Lung (tissue), 17 donors: ENCODE measurements at places on chromosomes 3 and 15. TPM values are rescaled to one million over a fixed set of nuclear protein-coding genes. Genes with fewer than 3 reads are reported as not detected.

- no peak for DNase-seq
- H3K4me1 ChIP-seq, result peaks cover 9% of the 10 kb centered on the region
- no peak overlapping the region for H3K27ac ChIP-seq
- peaks cover 8% of the 10 kb centered on the region for H3K36me3 ChIP-seq
- no peaks in the 10 kb centered on the region for H3K27me3 ChIP-seq
- no peak overlapping the region for H3K4me3 ChIP-seq
Observed at GRCh38 chr3:9930804-9931418, 2.7 kb upstream of the CRELD1 start.

DNA sequence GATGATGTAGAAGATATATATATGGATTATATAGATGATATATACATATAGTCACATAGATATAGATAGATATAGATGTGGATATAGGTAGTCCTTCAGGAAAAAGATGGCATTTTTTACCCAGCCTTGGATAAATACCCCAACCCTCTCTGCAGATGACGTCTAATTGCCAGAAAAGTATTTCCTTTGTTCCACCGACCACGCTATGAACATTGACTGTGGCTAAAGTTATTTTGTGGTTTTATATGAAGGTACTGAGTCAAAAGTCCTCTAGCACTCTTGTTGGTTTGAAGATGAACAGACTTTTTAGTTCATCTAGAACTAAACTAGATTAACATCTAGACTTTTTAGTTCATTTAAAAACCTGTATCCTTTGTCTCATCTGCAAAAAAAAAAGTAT is 207.7 kb downstream of the PLOD2 start:
- no peaks in the 10 kb centered on the region for H3K27me3 ChIP-seq
- no peaks in the 10 kb centered on the region for H3K36me3 ChIP-seq
- DNase-seq, result no peak

GRCh38 chr15:90343302-90343790 is 8.7 kb upstream of the ZNF774 start:
- no peak for DNase-seq
- H3K36me3 ChIP-seq, result no peaks in the 10 kb centered on the region
- no peak overlapping the region for H3K4me3 ChIP-seq
- no peak overlapping the region for H3K27ac ChIP-seq
- H3K27me3 ChIP-seq, result no peaks in the 10 kb centered on the region

GRCh38 chr15:79769069-79769481 is 127.7 kb downstream of the MTHFS start:
- no peak overlapping the region for H3K4me3 ChIP-seq
- no peaks in the 10 kb centered on the region for H3K36me3 ChIP-seq
- H3K27ac ChIP-seq, result no peak overlapping the region

GRCh38 chr15:82873000-82873680 is 63.7 kb downstream of the WHAMM start:
- no peak overlapping the region for H3K4me3 ChIP-seq
- DNase-seq, result no peak

DNA sequence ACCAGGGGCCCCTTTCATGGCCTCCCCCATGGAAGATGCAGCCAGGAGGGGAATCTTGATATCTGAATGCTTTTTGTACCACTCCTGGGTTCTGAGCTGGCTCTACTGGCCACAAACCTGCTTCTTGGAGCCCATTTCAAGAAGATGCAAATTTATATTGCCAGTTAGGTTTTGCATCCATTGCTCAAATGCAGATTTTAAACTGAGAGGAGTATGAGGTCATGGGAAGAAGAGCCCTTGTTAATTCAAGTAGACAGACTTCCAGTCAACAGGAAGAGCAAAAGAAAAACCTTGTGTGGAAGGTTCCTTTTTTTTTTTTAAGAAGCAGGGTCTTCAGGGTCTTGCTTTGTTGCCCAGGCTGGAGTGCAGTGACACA is 133.5 kb downstream of the PDZRN3 start:
- H3K27me3 ChIP-seq, result no peaks in the 10 kb centered on the region
- no peak for DNase-seq
- peaks cover 26% of the 10 kb centered on the region for H3K4me1 ChIP-seq
- H3K4me3 ChIP-seq, result no peak overlapping the region

DNA sequence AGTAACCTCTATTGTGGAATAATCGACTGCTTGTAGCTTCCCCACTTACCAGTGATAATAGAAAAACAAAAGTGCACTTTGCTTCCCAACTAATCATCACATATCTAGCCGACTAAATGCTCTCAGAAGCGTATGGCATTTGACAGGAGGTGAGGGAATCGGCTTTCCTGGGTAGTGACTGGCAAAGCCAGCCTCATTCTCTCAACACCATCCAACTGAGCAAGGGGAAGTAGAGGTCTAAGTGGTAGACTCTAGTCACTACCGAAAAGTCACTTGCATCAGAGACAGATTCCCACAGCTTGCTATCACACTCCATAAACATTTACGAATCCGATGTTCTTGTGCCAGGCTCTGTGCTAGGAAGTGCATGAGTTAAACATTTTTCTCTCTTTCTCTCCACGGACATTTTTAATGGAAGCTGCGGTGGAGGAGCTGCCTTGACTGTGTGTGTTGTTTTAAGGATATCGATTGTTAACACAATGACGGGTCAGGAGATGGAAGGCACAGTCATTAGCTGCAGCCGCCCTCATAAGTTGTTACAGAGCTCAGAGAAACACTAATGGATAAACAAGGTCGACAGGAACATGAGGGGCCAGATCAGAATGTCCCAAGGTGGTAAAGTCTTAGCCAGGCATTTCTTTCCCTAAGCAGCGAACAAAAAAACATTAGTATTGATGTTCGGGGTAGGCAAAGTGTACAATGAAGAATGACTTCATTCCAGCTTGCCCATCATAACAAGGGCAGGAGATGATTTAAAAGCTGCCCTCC is 11.9 kb downstream of the ZNF385D start:
- DNase-seq, result no peak
- H3K36me3 ChIP-seq, result no peaks in the 10 kb centered on the region
- H3K4me1 ChIP-seq, result peaks cover 8% of the 10 kb centered on the region
- H3K27ac ChIP-seq, result no peak overlapping the region
- H3K4me3 ChIP-seq, result no peak overlapping the region
- H3K27me3 ChIP-seq, result no peaks in the 10 kb centered on the region

DNA sequence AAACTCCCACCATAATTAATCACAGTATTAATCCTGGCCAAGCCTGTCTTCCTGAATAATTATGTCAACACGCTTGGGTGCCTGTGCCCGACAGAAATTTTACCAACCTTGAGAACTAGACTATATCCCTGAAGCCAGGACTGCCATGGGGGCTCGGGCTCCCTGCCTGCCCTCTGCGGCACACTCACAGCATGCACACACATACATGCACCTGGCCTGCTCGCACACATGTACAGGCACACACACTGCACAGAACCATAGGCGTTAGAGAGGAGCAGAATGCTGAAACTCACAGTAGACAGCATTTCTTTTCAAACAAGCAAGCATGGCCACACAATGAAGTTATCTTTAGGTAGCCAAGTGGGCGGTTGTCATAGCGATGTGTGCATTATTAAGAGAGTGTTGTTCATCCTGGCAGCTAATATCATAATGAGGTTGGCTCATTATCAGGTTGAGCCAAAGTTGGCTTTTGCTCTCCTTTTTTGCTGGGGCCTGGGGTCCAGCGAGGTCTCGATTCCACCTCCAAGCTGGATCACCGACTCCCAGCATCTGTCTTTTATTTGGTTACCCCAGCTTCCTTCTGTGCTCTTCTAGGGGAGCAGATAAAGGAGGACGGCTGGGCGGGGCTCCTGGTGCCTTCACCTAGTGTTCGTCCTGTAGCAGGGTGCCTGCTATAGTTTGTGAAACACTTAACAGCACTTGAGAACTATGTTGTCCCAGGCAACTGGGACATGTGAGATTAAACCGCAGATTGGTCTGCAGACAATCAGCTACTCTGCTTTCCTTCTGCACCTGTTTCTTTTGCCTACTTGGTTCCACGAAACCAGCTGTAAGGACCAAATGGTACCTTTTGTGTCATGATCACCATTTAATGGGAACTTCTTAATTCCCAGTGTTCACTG is 91.4 kb downstream of the ZNF621 start:
- H3K27ac ChIP-seq, result no peak overlapping the region
- no peaks in the 10 kb centered on the region for H3K36me3 ChIP-seq
- no peak overlapping the region for H3K4me3 ChIP-seq
- peaks cover 10% of the 10 kb centered on the region for H3K4me1 ChIP-seq
- peak; percentile 14 for DNase-seq

GRCh38 chr3:11636394-11636770 is 7.3 kb downstream of the VGLL4 start:
- DNase-seq, result peak; percentile 93
- H3K36me3 ChIP-seq, result peaks cover 3% of the 10 kb centered on the region
- H3K4me1 ChIP-seq, result peaks cover 65% of the 10 kb centered on the region
- no peaks in the 10 kb centered on the region for H3K27me3 ChIP-seq
- no peak overlapping the region for H3K27ac ChIP-seq

DNA sequence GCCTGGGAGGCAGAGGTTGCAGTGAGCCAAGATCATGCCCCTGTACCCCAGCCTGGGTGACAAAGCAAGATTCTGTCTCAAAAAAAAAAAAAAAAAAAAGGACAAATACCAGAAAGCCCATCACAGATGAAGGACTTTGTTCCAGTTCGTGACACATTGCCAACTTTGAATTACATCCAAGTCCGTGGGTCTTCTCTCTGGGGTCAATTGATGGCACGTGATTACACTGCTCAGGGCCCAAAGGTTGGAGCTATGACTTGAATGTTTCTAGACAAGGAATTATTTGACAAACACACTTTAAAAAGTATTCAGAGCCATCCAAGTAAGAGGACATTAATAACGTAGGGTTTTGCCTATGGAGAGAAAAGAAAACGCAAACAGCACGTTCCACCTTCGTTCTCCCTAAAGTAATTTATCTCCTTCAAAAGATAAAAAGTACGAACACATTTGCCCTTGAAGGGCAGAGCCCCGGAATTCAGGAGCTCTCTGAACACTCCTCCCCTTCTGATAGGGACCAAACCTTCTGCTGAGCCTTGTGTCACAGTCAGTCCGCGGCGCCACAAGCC is 31.3 kb upstream of the ST3GAL6 start:
- DNase-seq, result no peak
- H3K36me3 ChIP-seq, result no peaks in the 10 kb centered on the region
- H3K27me3 ChIP-seq, result peaks cover 2% of the 10 kb centered on the region
- H3K4me1 ChIP-seq, result no peaks in the 10 kb centered on the region
- H3K27ac ChIP-seq, result peak overlapping the region; percentile 96
- peak overlapping the region; percentile 74 for H3K4me3 ChIP-seq

GRCh38 chr3:186168976-186169375 is 60.1 kb upstream of the ETV5 start:
- DNase-seq, result no peak
- no peaks in the 10 kb centered on the region for H3K27me3 ChIP-seq
- no peak overlapping the region for H3K27ac ChIP-seq
- peaks cover 3% of the 10 kb centered on the region for H3K4me1 ChIP-seq
- H3K36me3 ChIP-seq, result no peaks in the 10 kb centered on the region

GRCh38 chr3:147807776-147808175 is 398.6 kb downstream of the ZIC1 start:
- H3K27ac ChIP-seq, result no peak overlapping the region
- no peaks in the 10 kb centered on the region for H3K27me3 ChIP-seq
- DNase-seq, result no peak
- no peaks in the 10 kb centered on the region for H3K36me3 ChIP-seq

- peaks cover 15% of the 10 kb centered on the region for H3K4me1 ChIP-seq
- H3K36me3 ChIP-seq, result no peaks in the 10 kb centered on the region
- no peak overlapping the region for H3K27ac ChIP-seq
Observed at GRCh38 chr3:70849911-70850699, 537.7 kb upstream of the MDFIC2 start.

- H3K36me3 ChIP-seq, result no peaks in the 10 kb centered on the region
- DNase-seq, result no peak
- peaks cover 20% of the 10 kb centered on the region for H3K27me3 ChIP-seq
- H3K4me1 ChIP-seq, result no peaks in the 10 kb centered on the region
- no peak overlapping the region for H3K27ac ChIP-seq
- no peak overlapping the region for H3K4me3 ChIP-seq
Observed at GRCh38 chr15:91307601-91308000, 207.5 kb downstream of the SV2B start.

DNA sequence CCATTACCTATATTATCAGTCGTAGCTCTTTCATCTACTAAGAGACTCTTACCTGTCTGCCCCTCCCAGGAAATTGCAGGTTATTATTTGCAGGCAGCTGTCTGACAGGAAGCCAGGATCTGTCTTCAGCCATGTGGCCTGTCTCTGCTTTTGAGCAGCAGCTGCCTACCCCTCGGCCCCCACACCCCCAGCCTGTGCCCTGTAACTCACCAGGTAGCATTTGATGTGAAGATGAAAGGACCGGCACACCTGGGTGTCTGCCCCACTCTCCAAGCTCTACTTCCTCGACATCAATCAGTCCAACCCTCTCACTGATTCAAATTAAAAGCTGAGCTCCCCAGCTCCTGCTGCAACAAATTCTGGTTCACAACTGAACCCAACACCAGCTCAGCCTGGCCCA is 197.2 kb upstream of the CTNNB1 start:
- no peak for DNase-seq
- no peak overlapping the region for H3K4me3 ChIP-seq
- H3K27me3 ChIP-seq, result no peaks in the 10 kb centered on the region
- no peaks in the 10 kb centered on the region for H3K4me1 ChIP-seq

DNA sequence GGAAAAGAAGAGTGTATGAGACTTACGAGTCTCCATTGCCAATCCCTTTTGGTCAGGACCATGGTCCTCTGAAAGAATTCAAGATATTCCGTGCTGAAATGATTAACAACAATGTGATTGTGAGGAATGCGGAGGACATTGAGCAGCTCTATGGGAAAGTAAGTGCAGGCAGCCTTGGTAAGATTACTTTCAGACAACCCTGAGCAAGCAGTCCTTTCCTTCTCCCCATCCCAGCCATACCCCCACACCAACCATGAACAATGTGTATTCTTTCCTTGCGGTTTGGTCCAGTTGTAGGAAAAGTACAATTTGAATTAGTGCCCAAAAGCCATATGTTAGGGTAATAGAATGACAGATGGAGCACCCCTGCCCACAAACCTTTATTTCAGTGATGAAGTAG is 5.6 kb downstream of the TSEN2 start:
- no peaks in the 10 kb centered on the region for H3K27me3 ChIP-seq
- no peak for DNase-seq
- H3K4me1 ChIP-seq, result no peaks in the 10 kb centered on the region
- H3K4me3 ChIP-seq, result no peak overlapping the region
- no peak overlapping the region for H3K27ac ChIP-seq
- peaks cover 1% of the 10 kb centered on the region for H3K36me3 ChIP-seq

- no peaks in the 10 kb centered on the region for H3K27me3 ChIP-seq
- H3K36me3 ChIP-seq, result no peaks in the 10 kb centered on the region
- H3K4me3 ChIP-seq, result peak overlapping the region; percentile 40
- H3K27ac ChIP-seq, result peak overlapping the region; percentile 42
Observed at GRCh38 chr3:169811631-169812331, 889 bp upstream of the LRRIQ4 start.

- peak; percentile 49 for DNase-seq
- no peaks in the 10 kb centered on the region for H3K27me3 ChIP-seq
- H3K27ac ChIP-seq, result no peak overlapping the region
- no peaks in the 10 kb centered on the region for H3K36me3 ChIP-seq
Observed at GRCh38 chr3:23129817-23130216, 73.3 kb upstream of the UBE2E2 start.

The PAK2 gene
- 81.4 TPM for total RNA-seq

The LRRC3B gene
- total RNA-seq, result 0.37 TPM

The ERICH6 gene
- 0.49 TPM for total RNA-seq

The PLA2G4E gene
- not detected for total RNA-seq

The P2RY1 gene
- total RNA-seq, result 20.2 TPM
